HepG2 (cell line): ENCODE measurements at places on chromosomes 2 and 18. TPM values are rescaled to one million over a fixed set of nuclear protein-coding genes. Genes with fewer than 3 reads are reported as not detected.

LHCGR gene
- total RNA-seq: not detected in 2 replicates

- DNase-seq: no peak
These were observed 125.7 kb upstream of the EPAS1 start for GRCh38 chr2:46171411-46171953.

DNA sequence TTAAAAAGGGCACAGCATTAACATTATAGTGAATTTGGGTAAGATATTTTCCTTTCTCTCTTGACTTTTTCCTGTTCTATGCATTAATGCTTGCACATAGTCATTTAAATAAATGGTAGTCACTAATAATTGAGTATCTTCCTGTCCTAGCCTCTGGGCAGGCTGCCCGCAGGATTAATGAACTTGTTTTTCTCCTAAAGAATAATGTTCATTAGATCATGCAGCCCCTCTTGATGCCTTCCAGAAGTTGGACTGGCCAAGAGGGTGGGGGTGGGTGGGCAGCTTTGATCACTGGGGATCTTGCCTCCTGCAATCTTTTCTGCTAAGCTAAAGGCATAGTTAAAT lies 514.5 kb upstream of the CDH2 start:
- no peak for DNase-seq

GRCh38 chr2:183224948-183225347 lies 100.7 kb downstream of the NUP35 start:
- no peak for DNase-seq
